ENCODE measurements at places on chromosomes 7 and 10.

DNA sequence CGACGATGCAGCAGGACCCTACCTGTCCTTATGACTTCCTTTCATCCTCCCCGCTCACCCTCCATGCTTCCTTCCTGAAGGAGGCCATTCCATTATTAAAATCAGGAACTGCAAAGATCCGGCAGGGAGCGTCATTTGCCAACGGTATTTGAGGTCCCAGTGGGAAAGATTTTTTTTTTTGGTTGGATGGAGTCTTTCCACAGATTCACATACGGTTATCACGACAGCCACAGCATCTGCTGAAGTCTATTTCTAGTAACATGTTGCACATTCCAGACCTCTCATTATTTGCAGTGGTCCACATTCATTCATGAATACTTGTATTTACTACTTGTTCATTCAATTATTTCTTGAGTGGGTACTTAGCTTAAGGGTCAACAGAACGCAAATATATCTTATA lies 94.7 kb upstream of the LYZL2 start:
- no peak for DNase-seq

GRCh38 chr7:150756166-150756565 lies 18.9 kb downstream of the GIMAP5 start:
- no peak for DNase-seq

DNA sequence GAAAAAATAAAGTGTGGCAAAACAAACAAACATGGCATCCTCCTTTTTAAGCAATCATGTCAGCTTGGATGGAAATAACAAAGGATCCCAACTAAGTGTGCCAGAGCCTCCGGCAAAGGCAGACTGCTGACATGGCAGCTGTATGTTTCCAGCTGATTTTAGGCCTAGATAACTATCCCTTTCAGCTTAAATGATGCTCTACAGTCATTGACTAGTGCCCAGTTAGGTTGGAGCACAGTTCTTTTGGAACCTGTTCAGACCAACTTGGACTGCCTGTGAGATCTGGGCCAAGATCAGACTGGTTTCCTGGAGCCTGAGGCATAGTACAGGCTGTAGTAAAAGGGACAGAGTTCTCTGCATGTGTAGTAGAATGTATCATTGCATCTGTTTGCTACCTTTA lies 128.7 kb downstream of the DYNC1I1 start:
- DNase-seq, result no peak

- DNase-seq, result peak; percentile 50
Measured at GRCh38 chr7:124603066-124603465, 162.5 kb downstream of the GPR37 start.

DNA sequence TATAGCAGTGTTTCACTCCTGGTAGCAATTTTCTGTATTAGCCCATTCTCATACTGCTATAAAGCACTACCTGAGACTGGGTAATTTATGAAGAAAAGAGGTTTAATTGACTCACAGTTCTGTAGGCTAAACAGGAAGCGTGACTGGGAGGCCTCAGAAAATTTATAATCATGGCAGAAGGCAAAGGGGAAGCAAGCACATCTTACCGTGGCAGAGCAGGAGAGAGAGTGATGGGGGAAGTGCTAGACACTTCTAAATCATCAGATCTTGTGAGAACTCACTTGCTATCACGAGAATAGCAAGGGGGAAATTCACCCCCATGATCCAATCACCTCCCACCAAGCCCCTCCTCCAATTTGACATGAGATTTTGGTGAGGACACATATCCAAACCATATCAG lies 131.6 kb upstream of the EFCAB10 start:
- no peak for DNase-seq

DNA sequence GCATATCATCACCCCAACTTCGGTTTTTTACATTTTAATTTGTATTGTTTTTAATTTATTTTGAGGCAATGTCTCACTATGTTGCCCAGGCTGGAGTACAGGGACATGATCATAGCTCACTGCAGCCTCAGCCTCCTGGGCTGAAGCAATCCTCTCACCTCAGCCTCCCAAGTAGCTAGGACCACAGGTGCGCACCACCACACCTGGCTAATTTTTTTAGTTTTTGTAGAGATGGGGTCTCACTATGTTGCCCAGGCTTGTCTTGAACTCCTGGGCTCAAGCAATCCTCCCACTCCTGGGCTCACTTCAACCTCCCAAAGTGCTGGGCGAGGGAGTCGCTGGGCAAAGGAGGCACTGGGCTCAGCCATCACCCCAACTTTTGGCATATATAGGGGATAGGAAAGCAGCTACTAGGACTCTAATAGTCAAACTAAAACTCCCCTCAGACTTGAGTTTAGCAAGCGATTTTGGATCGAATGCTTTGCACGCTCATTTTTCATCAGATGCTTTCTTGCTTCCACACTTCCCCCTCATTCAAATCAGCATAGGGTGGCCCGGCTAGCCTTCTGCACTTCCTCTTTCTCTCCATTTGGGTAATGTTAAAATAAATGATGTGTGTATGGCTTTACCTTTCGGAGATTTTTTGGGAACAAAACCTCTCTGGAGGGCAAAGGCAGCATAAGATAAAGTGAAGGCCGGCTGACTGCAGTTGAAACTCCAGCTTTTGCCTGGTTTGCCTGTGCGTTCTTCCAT lies 20.8 kb upstream of the NMT2 start:
- no peak for DNase-seq

GRCh38 chr10:124106241-124106879 lies 13.0 kb upstream of the CHST15 start:
- DNase-seq, result peak; percentile 77

GRCh38 chr7:82443036-82443546 lies 486 bp downstream of the CACNA2D1 start:
- peak; percentile 54 for DNase-seq

DNA sequence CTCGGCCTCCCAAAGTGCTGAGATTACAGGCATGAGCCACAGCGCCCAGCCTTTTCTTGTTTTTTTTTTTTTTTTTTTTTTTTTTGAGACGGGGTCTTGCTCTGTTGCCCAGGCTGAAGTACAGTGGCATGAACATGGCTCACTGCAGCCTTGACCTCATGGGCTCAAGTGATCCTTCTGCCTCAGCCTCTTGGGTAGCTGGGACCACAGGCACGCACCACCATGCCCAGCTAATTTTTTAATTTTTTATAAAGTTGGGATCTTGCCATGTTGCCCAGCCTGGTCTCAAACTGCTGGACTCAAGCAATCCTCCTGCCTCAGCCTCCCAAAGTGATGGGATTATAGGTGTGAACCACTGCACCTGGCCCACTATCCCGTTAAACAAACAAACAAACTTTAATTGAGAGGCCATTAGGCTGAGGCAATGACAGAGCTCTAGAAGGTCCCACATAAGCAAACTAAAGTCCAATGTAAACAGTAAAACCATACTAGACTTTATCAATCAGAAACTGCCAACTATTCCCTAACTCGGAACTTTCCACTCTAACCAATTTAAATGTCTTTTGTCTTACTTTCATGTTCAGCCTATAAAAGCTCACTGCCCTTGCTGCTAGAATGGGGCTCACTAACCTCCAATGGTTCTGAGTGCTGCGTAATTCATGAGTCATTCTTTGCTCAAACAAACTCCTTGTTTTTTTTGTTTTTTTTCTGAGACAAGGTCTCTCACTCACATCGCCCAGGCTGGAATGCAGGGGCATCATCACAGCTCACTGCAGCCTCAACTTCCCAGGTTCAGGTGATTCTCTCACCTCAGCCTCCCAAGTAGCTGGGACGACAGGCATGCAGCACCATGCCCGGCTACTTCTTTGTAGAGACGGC lies 1.9 kb downstream of the DHX32 start:
- DNase-seq, result peak; percentile 90

DNA sequence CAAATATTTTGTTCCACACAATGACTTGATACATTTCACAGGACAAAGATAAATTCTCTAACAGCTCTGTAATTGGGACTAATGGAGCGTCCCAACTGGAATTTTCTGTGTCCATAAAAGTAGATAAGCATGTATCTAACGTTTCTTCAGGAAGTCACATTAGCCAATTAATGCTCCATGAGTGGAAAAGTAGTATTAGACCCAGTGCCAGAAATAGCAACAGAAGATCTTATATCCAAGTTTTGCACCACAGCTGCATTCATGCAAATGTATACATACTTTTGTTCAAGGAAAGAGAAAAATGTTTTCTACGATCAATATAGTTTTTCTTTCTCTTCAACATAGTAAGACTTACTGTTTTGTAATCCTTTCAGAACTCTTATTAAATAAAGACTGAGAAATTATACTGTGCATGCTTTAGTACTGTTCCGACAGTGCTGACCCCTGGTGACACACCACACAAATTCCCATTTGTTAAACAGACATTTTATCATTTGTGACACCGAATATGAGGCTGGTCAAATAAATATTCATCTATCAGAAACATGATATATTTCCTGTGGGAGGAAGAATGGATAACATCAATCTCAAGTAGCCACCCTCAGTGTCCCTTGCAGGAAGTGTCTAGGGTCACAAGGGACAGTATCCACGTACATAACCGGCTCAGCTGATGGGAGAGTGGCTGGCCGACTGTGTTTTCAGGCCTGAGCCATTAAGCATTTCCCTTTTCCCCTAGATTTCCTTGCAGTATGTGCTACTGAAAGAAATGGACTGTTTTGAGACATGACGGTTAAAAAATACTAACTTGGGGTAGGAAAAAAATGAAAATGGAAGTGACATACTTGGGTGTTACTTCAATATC lies 102.1 kb upstream of the RSU1 start:
- no peak for DNase-seq

- DNase-seq, result peak; percentile 80
Measured at GRCh38 chr7:112510001-112510742, 29.4 kb downstream of the LSMEM1 start.

GRCh38 chr7:141490474-141490873 lies 60.7 kb upstream of the AGK start:
- no peak for DNase-seq

GRCh38 chr7:69953136-69954067 lies 355.1 kb downstream of the AUTS2 start:
- DNase-seq, result no peak

- no peak for DNase-seq
Measured at GRCh38 chr7:157205438-157205837, 66.7 kb downstream of the UBE3C start.

GRCh38 chr10:118412132-118412760 lies 70.1 kb upstream of the FAM204A start:
- DNase-seq, result no peak

GRCh38 chr10:43970717-43971116 lies 322.0 kb upstream of the ZNF32 start:
- DNase-seq, result no peak
